Calu3 (cell line): ENCODE measurements at places on chromosomes 3 and 15.

DNA sequence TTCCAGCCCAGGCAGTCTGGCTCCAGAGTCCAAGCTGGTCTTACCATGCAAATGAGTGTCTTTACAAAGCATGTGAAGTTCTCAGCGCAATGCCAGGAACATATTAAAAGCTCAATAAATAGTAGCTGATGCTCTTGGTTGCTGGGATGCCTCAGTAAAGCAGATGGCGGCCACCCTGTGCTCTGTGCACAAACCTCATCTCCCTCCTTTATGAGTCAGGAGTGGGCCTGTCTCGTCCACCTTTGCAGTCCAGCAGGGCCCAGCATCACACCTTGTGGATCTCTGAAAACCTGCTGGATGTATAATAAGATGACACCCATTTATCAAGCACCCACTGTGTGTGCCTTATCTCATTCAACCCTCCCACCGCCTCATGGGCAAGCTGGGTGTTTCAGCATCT, 42.7 kb downstream of the FAM174B start:
- peaks cover 12% of the 10 kb centered on the region for H3K27me3 ChIP-seq
- no peak overlapping the region for H3K4me3 ChIP-seq
- no peak overlapping the region for H3K27ac ChIP-seq
- DNase-seq = no peak

GRCh38 chr3:124007186-124007585, 15.3 kb upstream of the ROPN1 start:
- H3K4me1 ChIP-seq = no peaks in the 10 kb centered on the region
- peaks cover 86% of the 10 kb centered on the region for H3K27me3 ChIP-seq
- no peak overlapping the region for H3K4me3 ChIP-seq
- H3K27ac ChIP-seq = no peak overlapping the region

- no peaks in the 10 kb centered on the region for H3K27me3 ChIP-seq
- peaks cover 6% of the 10 kb centered on the region for H3K36me3 ChIP-seq
- H3K27ac ChIP-seq = peak overlapping the region; percentile 80
- no peak overlapping the region for H3K4me3 ChIP-seq
- peak; percentile 58 for DNase-seq
Measured at GRCh38 chr3:114551770-114552526, 258.1 kb downstream of the TIGIT start.

DNA sequence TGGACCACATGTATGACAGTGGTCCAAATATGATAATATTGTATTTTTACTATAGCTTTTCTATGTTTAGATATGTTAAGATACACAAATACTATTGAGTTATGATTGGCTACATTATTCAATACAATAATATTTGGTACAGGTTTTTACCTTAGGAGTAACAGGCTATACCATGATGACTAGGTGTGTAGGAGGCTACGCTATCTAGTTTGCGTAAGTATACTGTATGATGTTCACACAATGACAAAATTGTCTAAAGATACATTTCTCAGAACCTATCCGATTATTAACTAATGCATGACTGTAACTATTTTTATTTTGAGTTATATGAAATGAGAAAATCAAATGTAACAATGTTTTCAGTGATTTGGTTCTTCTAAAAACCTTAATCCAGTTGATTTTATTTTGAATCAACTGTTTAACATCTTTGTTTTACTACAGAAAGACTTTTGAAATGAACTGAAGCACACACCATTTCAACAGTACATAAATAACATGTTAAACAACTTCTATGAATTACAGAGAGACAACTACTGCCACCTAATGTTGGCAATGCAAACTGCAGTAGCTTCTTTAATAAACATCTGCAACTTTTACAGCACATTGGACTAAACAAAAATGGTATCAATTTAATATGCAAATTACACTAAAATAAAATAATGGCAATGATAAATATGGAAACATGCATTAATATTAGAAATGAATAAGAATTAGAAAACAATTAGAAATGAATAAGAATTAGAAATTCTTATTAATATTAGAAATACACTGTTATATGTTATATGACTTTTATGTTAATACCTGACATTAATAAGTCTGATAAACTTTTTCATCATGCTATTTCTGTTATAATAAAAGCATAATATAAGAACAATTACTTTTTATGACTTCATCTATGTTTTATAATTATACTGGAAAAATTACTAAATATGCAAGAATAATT, 255.7 kb downstream of the MBNL1 start:
- DNase-seq = peak; percentile 57
- no peak overlapping the region for H3K4me3 ChIP-seq
- H3K36me3 ChIP-seq = no peaks in the 10 kb centered on the region

GRCh38 chr3:53806182-53807116, 39.8 kb downstream of the CHDH start:
- peaks cover 12% of the 10 kb centered on the region for H3K36me3 ChIP-seq
- peak; percentile 14 for DNase-seq
- H3K4me3 ChIP-seq = no peak overlapping the region
- peaks cover 25% of the 10 kb centered on the region for H3K4me1 ChIP-seq

GRCh38 chr3:194856296-194856695, 170.6 kb downstream of the FAM43A start:
- H3K4me3 ChIP-seq = no peak overlapping the region
- H3K4me1 ChIP-seq = peaks cover 15% of the 10 kb centered on the region
- H3K27ac ChIP-seq = no peak overlapping the region
- DNase-seq = no peak
- no peaks in the 10 kb centered on the region for H3K36me3 ChIP-seq

- H3K36me3 ChIP-seq = no peaks in the 10 kb centered on the region
- no peaks in the 10 kb centered on the region for H3K4me1 ChIP-seq
- no peak overlapping the region for H3K4me3 ChIP-seq
- H3K27me3 ChIP-seq = no peaks in the 10 kb centered on the region
Measured at GRCh38 chr3:28386049-28386448, 37.4 kb upstream of the AZI2 start.

DNA sequence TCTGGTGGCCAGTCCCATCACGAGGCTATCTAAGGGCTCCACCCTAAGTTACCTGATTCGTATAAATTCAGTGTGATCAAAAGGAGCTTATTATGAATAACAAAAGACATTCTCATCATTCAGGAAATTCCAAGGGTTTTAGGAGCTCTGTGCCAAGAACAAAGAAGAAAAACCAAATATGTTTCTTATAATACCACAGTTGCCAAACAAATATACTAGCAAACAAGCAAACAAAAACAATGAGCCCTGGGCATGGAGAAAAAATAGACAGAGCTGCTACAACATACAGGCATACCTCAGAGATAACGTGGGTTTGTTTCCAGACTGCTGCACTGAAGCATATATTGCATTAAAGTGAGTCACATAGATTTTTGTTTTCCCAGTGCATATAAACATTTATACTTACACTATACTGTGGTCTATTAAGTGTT, 20.2 kb upstream of the CFAP161 start:
- peaks cover 16% of the 10 kb centered on the region for H3K4me1 ChIP-seq
- DNase-seq = no peak
- no peak overlapping the region for H3K27ac ChIP-seq

- H3K27ac ChIP-seq = no peak overlapping the region
- H3K4me3 ChIP-seq = no peak overlapping the region
- H3K27me3 ChIP-seq = no peaks in the 10 kb centered on the region
- H3K4me1 ChIP-seq = no peaks in the 10 kb centered on the region
Measured at GRCh38 chr3:164752812-164753211, 325.5 kb downstream of the SI start.

DNA sequence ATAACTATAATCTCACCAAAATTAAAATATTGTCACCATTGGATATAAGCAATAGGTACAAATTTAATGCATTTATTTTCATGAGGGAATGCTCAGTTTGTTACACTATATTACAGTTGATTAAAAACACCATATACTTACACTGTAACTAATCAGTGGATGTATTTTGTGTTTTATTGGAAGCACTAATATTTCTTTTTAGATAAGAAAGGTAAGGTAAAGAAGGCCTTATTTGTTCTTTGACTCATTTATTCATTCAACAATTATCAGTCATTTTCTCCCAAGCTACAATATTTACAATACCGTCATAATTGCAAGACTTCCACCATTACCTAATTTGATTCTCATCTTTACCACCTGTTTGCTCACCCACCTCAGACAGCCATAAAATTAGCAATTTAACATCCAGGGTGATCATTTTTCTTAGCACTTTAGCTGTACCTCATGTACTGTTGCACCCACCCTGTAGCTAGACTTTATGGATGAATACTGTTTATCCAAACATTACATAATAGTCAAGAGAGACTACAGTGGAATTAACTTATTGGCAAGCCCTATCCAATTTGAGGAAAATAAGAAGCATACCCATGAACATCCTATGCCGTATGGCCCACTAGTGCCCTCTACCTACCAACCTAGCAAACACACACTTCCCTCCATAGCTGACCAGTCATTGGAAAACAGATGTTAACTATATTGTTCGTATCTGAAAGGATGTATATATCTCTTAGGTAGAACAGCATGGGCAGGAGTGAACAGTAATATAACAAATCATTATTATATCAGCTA, 229.6 kb downstream of the BBX start:
- H3K27ac ChIP-seq = no peak overlapping the region
- H3K4me3 ChIP-seq = no peak overlapping the region
- H3K36me3 ChIP-seq = no peaks in the 10 kb centered on the region
- H3K27me3 ChIP-seq = no peaks in the 10 kb centered on the region

DNA sequence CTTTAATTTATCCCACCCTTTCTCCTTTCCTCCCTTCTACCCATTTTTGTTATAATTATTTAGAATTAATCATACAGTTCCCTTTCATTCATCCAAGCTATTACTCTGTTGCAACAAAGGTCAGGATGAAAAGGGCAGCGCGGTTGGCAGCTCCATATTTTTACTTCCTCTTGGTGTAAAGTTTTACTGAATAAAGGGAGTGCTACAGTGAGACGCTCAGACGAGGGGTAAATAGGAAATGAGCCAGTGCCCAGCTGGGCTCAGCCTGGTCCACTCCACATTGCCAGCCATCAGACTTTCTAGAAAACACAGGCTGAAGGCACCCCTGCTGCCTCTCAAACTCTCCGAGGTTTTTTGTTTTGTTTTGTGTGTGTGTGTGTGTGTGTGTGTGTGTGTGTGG, 21.9 kb upstream of the ZBTB38 start:
- DNase-seq = peak; percentile 59
- peaks cover 18% of the 10 kb centered on the region for H3K4me1 ChIP-seq
- H3K4me3 ChIP-seq = peak overlapping the region; percentile 9
- H3K27me3 ChIP-seq = no peaks in the 10 kb centered on the region
- no peaks in the 10 kb centered on the region for H3K36me3 ChIP-seq

- H3K27me3 ChIP-seq = no peaks in the 10 kb centered on the region
- peaks cover 3% of the 10 kb centered on the region for H3K36me3 ChIP-seq
- H3K4me1 ChIP-seq = no peaks in the 10 kb centered on the region
- H3K4me3 ChIP-seq = no peak overlapping the region
Measured at GRCh38 chr3:47250309-47251060, 32.1 kb downstream of the KIF9 start.

DNA sequence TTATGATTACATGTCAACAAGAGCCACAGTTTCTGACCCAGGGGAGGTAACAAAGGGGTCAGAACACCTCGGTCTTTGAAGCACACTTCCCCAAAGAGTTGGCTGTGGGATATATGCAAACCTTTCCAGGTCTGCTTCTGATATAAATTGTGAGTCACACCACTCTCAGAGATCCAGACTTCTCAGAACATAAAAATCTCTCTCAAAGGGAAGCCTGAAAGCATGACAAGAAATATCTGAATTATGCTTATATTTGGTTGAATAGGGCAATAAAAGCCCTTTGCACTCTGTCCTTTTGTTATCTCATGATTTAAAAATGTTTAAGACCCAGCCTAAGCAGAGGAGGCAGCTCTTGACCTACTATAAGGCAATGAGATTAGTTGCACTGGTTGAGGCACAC, 56.8 kb downstream of the MYH15 start:
- no peaks in the 10 kb centered on the region for H3K4me1 ChIP-seq
- no peak overlapping the region for H3K4me3 ChIP-seq
- no peaks in the 10 kb centered on the region for H3K36me3 ChIP-seq
- no peak for DNase-seq
- H3K27ac ChIP-seq = no peak overlapping the region
- H3K27me3 ChIP-seq = no peaks in the 10 kb centered on the region

DNA sequence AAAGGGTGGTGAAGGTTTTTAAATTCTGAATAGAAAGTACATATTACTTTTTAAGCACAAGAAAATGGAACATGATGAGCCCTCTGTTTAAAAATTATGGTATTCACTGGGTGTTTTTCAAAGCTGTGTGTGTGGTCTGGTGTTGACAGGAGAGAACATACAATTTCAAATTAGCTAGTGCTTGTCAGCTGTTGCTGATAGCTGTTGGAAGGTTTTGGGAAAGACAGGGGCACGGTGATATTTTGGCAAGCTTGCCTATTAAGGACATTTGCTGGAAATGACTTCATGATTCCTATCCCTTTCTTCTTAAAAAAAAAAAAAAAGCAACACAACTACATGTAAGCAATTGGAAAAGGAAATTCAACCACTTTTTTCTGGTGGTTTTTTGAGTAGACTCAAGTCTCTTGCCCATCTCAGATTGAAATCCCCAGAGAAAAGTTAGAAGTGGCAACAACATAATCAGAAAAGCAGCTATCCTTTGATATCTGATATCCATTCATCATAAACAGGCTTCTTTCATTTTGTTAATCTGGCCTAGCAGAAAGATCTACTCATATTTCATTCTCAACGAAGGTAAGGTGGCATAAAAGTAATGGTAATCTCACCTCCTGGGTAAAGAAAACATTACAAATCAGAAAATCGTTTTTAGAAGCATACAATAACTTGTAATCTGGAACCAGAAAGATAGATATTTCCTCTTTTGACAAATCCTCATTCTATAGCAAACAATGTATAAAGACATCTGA, 130.0 kb downstream of the RBMS3 start:
- no peaks in the 10 kb centered on the region for H3K36me3 ChIP-seq
- H3K27ac ChIP-seq = no peak overlapping the region
- H3K27me3 ChIP-seq = no peaks in the 10 kb centered on the region
- no peak for DNase-seq
- no peaks in the 10 kb centered on the region for H3K4me1 ChIP-seq

DNA sequence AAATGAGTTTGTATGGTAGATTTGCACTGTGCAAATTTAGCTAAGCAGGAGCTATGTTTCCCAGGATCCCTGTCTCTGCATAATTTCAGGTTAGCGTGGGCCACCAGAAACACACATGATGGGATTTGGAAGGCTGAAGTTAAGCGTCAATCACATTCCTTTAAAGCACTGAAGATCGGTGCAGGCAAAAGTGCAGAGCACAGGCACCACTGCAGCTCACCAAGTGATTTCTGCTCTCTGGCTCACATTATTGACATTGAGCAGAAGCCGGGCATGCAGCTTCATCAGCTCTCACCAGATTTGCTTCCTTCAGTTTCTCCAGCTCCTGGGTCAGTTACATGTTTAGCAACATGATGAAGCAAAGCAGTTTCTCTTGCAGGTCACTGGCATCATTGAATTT, 256.4 kb upstream of the TGFBR2 start:
- H3K4me3 ChIP-seq = no peak overlapping the region
- no peak for DNase-seq
- H3K4me1 ChIP-seq = peaks cover 41% of the 10 kb centered on the region

- H3K27me3 ChIP-seq = peaks cover under 1% of the 10 kb centered on the region
- DNase-seq = no peak
- no peak overlapping the region for H3K27ac ChIP-seq
Measured at GRCh38 chr3:12992629-12993516, 80.4 kb downstream of the IQSEC1 start.

- H3K4me3 ChIP-seq = no peak overlapping the region
- no peak for DNase-seq
- no peaks in the 10 kb centered on the region for H3K36me3 ChIP-seq
- no peak overlapping the region for H3K27ac ChIP-seq
- H3K27me3 ChIP-seq = no peaks in the 10 kb centered on the region
Measured at GRCh38 chr3:100865442-100865841, 127.8 kb downstream of the ABI3BP start.
